Fibroblast of lung (primary cell): ENCODE measurements at places on chromosomes 5 and 9. TPM values are rescaled to one million over a fixed set of nuclear protein-coding genes. Genes with fewer than 3 reads are reported as not detected.
A peak's percentile ranks its signal among the peaks of the same experiment; 100 is the strongest.

GRCh38 chr5:75510417-75510835, 1.0 kb downstream of the CERT1 start:
- peak; percentile 50 for DNase-seq

- no peak for DNase-seq
Measured at GRCh38 chr5:80230269-80230992, 25.4 kb downstream of the SERINC5 start.

DNA sequence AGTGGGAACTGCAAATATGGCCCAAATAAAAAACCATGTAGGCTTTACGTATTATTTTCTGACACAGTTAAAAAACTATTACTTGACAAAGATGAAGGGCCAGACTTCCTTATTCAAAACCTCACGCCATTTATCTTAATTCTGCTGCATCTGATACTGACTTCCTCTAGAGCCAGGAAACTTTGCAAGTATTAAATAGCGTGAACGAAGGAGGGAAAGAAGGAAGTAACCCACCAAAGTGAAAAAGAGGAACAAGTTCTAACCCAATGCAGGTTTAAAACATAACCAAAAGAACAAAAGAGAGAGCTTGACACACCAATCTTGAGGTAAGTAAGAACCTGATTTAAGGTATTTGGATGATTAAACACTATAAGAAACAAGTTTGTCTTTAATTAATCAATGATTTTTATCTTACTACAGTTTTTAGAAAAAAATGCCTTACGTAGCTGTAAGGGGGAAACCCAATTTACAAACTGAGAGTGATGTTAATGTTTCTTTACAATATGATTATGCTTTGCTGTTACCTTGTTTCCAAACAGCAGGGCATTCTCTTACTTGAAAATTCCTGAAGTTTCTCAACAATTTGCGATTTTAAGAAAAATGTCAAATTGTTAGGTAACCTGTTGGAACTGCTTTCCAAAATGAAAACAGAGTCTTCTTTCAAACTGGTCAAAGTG, at the start of gene GAPT:
Gene GAPT, plus strand, starts transcription at position 220 of the 677 bp plus-strand sequence. CDS start 3,102 bp downstream, outside the sequence.
- no peak for DNase-seq

DNA sequence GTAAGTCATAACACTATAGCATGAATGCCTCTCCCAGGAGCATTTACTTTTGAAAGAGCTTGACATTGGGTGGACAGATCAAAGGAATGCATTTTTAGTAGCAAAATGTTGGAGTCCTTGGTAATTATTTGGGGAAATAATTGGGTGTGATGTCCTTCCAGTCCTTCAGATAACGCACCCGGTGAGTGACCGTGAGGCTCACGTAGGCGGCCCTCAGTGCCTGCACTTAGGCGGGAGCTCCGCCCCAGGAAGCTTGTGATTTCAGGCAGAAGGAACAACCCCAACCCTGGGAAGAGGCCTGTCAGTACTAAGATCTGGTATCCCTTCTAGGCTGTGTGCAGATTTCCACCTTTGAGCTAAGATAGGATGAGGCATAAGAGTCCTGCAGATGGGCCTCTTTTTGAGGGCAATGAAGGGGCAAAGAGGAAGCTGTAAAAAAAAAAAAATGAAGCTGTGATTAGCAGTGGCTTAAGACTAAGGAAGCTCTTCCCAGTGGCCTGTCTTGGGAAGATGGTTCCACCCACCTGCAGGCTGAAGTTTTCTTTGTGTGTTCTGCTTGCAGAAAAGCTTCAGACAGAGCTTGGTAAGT, 14.9 kb downstream of the BTNL9 start:
- no peak for DNase-seq

GRCh38 chr9:137278061-137278701, 655 bp downstream of the TOR4A start:
- peak; percentile 36 for DNase-seq

RGS7BP gene
- total RNA-seq: under 0.01 and 0.51 TPM in 2 replicates

GRCh38 chr5:73452215-73452614, 3.6 kb upstream of the FOXD1 start:
- no peak for DNase-seq

GRCh38 chr9:85516455-85516854, 225.3 kb downstream of the AGTPBP1 start:
- DNase-seq: no peak

DNA sequence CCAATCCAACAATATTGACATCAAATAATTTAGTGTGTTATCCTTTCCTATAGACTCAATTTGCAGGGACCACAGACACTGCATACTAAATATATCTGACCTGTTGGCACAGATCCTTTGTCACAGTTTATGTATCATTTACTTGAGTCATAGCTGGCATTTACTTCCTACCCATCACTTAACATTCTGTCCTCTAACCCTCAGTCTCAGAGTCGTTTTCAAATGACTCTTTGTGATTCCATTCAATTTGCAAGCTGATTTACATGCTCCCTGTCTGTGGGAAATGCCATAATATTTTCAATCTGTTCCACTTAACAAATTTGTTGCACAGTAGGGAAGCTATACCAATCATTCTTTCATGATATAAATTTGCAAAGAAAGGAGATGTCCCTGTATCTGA, 265.7 kb upstream of the EDIL3 start:
- DNase-seq: no peak

GRCh38 chr9:136844761-136845464, 2.6 kb downstream of the AJM1 start:
- no peak for DNase-seq

NR2F1-AS1 gene
- 33.6 and 44.6 TPM in 2 replicates for total RNA-seq

- DNase-seq: no peak
Measured at GRCh38 chr9:93278144-93278543, 94.2 kb downstream of the WNK2 start.

PCDHGC5 gene
- total RNA-seq: 1.3 and 2.6 TPM in 2 replicates

DNA sequence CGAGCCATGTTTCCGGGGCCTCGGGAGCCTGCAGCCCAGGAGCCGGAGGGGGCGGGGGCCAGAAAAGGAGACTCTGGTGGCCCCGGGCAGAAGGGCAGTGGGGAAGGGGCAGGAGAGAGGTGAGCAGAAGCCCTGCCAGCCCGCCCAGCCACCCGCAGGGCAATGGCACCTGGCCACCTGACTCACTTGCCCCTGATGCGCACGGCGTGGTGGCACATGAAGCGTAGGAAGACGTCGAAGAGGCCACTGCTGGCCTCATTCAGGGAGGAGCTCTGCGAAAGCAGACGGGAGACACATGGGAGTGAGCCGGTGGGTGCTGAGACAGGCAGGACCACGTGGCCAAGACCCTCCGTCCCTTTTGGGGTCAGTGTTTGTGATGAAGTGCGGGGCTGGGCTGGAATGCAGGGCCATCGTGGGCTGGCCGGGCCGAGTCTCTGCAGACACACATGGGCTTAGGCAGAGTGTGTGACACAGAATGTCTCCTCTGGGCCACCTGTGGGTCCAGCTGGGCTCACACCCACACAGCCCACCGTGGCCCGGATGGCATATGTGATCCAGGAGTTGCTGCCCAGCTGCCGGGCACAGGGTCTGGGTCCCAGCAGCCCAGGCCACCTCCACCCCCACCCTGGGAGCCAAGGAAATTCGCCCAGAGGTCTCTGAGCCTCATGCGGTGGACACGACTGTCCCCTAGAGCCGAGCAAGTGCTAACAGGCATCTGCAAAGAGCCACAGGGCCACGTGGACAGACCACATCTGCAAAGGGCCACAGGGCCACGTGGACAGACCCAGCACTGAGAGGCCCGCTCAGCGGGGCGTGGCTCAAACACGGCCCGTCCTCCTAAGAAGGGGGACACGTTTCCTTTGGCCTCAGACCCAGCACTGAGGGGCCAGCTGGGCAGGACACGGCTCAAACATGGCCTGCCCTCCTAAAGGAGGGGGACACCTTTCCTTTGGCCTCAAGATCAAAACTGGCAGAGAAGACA, 23.6 kb downstream of the TERT start:
- DNase-seq: no peak

GRCh38 chr9:127210851-127211730, 53.5 kb upstream of the GARNL3 start:
- no peak for DNase-seq

DNA sequence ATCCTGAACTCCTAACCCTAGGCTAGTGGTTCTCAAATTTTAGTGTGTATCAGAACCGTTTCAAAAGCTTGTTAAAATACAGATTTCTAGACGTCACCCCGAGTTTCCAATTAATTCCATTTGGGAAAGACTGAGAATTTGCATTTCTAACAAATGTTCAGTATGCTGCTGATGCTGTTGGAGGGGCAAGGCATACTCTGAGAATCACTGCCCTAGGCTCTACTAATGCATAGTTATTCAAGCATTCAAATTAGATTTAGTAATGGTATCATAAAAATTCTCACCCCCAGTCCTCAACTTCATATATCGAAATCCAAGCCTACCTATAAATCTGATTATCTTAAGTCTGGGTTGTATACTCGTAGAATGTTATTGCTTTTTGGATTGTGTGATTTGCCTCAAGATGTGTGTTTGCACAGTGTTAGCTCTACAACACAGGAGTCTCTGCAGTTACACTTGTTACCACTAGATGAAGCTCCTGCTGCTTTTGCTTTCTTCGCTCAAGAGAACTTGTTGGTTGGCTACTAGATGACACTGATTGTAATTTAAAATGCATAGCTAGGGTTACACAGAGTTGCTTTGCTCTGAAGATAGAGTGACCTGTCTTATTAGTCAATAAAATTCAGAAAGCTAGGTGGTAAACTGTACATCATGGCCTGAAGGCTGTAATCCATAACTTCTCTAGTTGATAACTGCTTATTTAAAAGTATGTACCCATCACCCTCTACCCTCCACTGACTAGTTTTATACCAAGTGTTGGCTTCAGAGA, 7.5 kb upstream of the ERAP2 start:
- DNase-seq: peak; percentile 86

DNA sequence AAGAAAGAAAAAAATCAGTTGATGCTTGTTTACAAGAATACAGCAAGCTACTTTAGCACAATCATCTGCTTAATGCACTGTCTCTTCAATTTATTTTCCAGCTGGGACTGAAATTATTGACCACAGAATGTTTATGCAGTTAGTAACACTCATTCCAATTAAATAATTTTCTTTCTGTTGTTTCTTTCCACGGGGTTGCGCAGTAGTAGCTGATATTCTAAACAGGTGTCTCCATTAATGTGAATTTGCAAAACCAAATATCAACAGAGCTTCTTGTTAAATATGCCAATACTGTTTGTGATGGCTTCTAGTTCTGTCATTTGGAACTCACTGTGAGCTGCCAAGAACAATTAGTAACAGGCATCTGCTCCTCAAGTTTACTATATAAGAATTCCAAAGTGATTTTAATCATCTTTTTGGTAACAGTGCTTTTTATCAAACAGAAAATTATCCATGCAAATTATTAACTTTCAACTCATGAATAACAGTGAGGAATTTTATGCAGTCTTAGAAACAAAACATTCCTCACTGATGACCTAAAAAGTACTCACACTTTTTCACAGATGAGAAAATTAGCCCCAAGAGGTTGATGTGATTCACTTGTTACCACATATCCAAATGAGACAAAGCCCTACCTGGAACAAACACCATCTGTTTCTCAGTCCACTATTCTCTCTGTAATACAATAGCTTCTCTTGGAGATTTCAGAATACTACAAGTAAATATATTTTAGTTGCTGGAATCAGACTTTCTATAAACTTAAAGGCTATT, 567.6 kb upstream of the RGMB start:
- DNase-seq: peak; percentile 71

- no peak for DNase-seq
Measured at GRCh38 chr9:37784291-37784615, 611 bp downstream of the EXOSC3 start.

DDX4 gene
- total RNA-seq: not detected in 2 replicates

DNA sequence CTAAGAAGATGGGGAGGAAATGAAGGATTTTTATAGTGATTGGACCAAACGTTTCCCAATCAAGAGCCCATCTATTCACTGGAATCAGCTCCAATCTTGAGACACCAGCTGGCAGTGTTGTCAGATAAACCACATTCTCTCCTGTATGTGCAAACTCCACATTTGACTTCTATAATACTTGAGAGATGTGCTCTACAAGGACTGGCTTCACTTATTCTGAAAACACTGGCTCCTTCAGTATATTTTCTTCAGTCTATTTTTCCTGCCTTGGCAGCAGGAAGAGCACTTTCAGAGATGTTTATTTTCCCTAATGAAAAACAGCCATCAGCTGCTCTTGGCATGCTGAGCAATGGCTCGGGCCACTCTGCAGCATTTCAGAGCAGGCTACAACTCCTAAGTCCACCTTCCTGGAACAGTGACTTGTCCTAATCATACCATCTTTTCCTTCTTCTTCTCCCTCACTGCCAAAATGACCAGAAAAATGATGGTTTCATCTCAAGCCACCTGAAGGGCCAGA, 96.9 kb upstream of the FSTL4 start:
- peak; percentile 17 for DNase-seq

TLR4 gene
- total RNA-seq: 2.6 and 3.1 TPM in 2 replicates

MYMK gene
- not detected in 2 replicates for total RNA-seq

DNA sequence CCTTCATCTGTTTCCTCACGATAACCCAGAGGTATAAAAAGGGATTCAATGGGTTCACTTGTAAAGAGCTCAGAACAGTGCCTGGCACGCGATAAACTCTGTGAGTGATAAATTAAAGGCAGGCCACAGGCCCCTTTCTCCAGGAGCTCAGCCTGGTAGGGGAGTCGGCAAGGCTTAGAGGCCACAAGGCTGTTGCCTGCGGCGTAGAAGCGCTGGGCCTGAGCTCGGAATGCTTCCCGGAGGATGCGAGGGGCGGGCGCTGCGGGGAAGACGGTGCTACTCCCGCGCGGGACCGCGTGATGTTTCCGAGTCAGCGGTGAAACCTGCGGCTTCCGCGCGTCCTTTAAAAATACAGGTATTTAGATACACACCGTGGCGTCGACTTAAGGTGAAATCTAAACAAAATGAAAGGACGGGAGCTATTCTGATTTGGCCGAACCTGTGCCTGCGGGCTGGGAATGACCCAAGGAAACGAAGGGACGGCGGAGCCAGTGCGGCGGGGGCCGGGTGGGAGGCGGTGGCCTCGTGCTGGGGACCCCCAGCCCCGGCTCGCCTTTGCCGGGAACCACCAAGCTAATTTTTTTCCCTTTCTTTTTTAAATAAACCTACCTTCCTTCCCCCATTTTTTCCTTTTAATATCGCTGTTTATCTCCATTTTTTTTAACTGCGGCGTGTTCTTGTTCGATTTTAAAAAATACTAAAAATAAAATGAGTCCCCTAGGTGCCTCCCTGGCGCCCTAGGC, 6.2 kb downstream of the NKX2-5 start:
- DNase-seq: no peak

DNA sequence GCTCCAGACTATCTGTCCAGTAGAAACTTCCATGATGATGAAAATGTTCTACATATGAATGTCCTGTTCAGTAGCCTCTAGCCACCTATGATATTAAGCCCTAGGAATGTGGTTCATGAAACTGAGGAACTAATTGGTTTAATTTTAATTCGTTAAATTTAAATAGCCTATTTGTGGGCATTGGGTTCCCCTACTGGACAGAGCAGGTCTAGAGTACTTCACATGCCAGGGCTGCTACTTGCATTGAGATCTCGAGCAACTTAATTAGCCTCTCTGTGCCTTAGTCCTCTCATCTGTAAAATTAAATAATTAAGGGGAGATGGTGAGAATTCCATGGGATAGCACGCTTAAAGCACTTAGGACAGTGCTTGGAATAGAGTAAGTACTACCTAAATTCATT, 160.0 kb downstream of the PAPPA start:
- DNase-seq: peak; percentile 21

PCA3 gene
- not detected in 2 replicates for total RNA-seq

NPDC1 gene
- 10.5 and 15.7 TPM in 2 replicates for total RNA-seq
